ENCODE measurements at places on chromosomes 12 and 14. TPM values are rescaled to one million over a fixed set of nuclear protein-coding genes. Genes with fewer than 3 reads are reported as not detected.

Gene REC8
- total RNA-seq = 2.7 TPM

DNA sequence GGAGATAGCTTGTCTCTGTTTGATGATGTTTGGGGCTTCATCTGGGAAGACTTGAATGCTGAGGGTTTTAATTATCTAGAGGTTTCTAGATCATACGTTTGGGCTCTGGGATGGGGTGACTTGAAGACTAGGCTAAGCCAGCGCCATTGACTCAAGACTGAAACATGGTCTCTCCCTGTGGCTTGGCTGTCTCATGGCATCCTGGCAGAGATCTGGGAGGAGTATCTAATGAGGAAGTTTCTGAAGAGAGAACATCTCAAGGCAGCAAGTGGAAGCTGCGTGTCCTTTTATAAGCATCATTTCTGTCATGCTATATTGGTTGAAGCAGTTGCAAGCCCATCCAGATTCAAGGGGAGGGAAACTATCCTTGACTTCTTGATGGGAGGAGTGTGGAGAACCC is 104.8 kb downstream of the UNC79 start:
- no peak for DNase-seq

- no peak for DNase-seq
These were observed at the start of gene PTPRQ for GRCh38 chr12:80443974-80444666. TSS of gene PTPRQ (plus strand) at chr12:80444235. CDS start at chr12:80444346, 111 bp downstream.

- DNase-seq = no peak
These were observed 79.6 kb upstream of the STK38L start for GRCh38 chr12:27164330-27165040.

GRCh38 chr12:46574847-46575246 is 202.3 kb upstream of the SLC38A2 start:
- no peak for DNase-seq

Data from dermis blood vessel endothelial cell (primary cell).